ENCODE measurements at places on chromosomes 2 and 18.

GRCh38 chr18:12030670-12031069 is 49.4 kb downstream of the IMPA2 start:
- no peak for DNase-seq

DNA sequence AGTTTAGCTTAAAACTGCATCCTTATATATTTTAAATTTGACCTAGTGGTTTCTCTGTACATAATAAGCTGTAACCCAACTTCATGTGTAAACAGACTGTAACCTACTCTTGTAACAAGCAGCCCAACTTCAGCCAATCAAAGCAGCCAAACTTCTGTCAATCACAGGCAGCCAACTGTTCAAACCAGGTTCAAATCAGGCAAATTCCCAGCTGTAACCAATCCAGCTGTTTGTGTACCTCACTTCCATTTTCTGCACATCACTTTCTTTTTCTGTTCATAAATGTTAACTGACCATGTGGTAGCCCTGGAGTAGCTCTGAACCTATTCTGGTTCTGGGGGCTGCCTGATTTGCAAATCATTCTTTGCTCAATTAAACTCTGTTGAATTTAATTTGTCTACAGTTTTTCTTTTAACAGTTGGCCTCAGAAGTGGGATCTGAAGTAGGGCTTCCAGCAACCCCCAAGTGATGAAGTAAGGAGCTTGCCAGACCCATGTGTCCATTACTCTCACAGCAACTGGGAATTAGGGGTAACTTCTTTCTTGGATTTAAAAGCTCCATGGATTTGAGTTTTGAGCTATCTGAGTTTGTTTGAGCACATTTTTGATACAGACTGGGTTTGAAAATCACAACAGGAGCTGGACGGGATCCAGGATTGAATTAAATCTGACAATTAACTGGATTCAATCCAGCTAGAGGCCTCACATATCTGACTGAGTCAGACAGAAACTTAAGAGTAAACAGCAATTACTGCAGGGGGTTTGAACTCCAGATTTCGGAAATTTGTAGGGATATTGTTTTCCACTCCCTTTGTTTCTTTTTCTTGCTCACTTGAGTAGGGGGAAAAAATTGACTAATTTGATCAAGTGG is 1569.7 kb upstream of the SLC39A10 start:
- no peak for DNase-seq

DNA sequence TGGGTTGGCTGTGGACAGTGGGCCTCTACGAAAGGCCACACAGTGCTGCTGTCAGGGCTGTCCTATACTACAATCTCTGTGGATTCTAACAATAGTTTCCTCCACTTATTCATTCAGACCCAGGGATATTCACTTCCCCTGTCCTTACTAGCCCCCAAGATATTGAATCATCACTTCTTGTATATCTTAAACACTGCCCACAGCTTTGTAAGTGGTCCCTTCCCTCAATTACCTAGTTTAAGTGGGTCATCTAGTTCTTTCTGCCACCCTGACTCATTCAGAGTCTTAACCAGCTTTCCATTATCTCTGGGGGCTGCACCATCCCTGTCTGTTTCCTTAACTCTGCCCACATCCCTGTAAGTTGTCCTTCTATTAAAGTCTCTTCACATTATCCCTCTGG is 69.2 kb downstream of the CD28 start:
- DNase-seq = no peak

DNA sequence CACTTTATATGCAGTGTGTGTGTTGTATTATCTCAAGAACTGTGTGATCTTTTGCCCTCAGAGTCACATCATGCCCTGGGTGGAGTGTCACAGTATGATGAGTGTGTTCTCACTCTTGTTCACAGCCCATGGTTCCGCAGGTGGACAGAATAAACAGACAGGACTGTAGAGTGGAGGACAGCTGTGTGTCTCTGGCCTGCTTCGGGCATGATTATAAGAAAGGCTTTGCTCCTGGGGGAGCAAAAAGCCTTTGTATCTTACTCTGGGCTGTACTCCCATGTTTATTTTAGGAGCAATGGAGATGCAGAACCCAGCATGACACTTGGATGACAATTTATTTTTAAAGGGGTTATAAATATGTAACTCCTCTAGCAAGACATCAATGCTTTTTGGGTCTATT is 371.7 kb upstream of the MEX3C start:
- DNase-seq = no peak

DNA sequence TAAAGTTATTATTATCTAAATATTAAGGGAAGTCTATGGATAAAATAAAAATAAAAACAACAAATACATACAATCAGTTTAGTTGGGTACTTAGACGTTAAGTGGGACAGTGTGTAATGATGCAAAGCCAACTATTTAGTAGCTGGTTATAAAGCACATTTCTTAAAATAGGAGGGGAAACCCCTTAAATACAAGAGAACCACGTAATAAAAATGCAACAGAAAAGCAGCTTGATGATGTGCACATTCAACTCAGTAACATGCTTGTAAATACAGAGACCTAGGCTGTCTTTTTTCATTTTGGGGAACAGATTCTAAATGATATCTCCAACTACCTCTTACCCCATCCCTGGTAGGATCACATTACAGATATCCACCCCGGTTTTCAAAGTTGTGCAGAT is 134.3 kb upstream of the AQP4 start:
- no peak for DNase-seq

GRCh38 chr2:86281066-86281700 is 56.2 kb downstream of the REEP1 start:
- no peak for DNase-seq

DNA sequence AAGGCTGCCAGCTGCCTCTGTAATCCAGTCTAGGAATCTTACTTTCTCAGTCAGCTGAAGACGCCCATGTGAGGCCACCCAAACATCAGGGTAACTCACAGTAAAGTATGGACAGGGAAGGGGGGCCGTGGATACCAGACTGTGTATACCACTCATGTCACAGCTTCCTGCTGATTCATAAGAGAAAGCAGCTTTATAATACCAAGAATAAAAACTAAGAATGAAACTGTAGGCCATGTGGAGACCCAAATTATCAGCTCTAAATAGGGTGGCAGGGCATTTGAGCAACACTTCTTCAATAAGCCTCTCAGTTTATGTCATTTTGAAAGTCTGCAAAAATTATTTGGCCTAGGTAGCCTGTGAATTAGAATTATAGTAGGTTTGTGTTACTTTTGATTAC is 115.0 kb upstream of the CDCA7 start:
- DNase-seq = no peak

- DNase-seq = no peak
Observed at GRCh38 chr2:118061135-118061955, 26.9 kb upstream of the INSIG2 start.

- no peak for DNase-seq
Observed at GRCh38 chr18:33839452-33840211, 261.6 kb downstream of the ASXL3 start.

- DNase-seq = no peak
Observed at GRCh38 chr18:56124186-56124585, 514.2 kb downstream of the TXNL1 start.

GRCh38 chr2:18600255-18600613 is 10.9 kb upstream of the NT5C1B start:
- DNase-seq = no peak

- DNase-seq = no peak
Observed at GRCh38 chr18:47425365-47425764, 173.9 kb upstream of the SKOR2 start.

GRCh38 chr2:37648331-37649011 is 23.0 kb downstream of the CDC42EP3 start:
- DNase-seq = no peak

DNA sequence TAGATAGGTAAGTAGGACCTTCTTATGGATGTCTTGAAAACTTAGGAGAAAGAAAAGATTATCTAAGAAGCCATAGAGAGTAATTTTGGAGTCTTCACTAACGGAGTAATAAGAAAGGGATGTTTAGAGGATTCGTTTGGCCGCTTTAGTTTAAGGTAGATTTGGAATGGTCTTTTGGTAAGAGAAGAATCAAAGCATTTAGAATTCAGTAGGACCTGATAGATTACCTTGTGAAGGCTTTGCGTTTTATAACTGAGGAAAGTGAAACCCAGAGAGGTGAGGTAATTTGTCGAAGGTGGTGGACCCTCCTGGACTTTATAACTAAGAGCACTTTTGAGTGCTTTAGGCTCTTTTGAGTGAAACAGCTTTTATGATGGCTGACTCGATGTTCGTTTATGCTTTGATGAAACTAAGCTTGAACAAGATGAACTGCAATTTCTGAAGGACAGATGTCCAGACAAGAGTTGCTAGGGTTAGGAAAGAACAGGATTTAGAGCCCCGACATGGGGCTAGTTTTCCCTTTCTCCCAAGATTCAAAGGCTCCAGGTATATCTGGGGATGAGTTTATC is 1.3 kb downstream of the MYL12B start:
- no peak for DNase-seq

GRCh38 chr2:75516378-75517360 is 44.1 kb downstream of the EVA1A start:
- no peak for DNase-seq

- DNase-seq = no peak
Observed at GRCh38 chr2:235049719-235050118, 97.9 kb downstream of the SH3BP4 start.

DNA sequence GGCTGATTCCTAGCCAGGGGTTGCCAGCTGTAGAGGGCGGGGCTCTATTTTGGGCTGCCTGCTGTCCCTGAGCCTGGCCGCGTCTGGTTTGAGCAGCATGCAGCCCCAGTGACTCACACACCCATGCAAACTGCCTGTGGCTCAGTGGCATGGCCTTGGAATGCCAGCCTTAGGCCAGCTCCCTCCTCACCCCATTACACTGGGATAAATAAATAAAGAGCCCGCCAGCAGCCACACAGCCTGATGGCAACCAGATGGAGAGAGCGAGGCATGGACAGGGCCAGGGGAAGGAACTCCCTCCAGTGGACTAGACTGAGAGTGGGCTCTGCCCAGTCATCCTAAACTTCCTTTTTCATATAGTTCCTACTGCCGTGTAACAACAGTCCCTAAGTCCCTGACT is 18.3 kb downstream of the NHEJ1 start:
- no peak for DNase-seq

GRCh38 chr18:52370841-52371240 is 30.8 kb downstream of the DCC start:
- no peak for DNase-seq

GRCh38 chr2:65314801-65315441 is 87.3 kb downstream of the ACTR2 start:
- DNase-seq = no peak

- no peak for DNase-seq
Observed at GRCh38 chr2:225100269-225100668, 58.0 kb upstream of the DOCK10 start.

DNA sequence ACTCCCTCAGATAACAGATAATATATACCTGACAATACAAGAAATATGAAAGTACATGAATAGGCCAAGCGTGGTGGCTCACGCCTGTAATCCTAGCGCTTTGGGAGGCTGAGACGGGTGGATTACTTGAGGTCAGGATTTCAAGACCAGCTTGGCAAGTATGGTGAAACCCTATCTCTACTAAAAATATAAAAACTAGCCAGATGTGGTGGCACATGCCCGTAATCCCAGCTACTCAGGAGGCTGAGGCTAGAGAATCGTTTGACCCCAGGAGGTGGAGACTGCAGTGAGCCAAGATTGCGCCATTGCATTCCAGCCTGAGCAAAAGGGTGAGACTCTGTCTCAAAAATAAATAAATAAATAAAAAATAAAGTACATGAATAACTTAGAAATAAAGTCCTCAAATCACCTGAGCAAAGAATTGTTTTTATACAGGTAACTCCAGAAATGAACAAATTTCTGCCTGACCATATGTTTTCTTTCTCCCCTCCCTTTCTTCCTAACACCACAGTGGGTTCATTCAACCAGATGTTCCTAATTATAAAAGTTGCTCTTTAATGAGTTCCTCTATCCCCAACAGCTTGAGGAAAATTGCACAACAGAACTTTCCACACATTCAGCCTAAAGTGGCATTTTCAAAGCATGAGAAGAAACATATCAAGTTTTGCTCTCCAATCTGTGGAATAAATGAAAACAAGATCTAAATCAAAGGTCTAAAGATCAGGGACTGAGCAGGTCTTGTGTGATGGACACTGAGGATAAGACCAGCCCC is 33.6 kb upstream of the AP1S3 start:
- no peak for DNase-seq

DNA sequence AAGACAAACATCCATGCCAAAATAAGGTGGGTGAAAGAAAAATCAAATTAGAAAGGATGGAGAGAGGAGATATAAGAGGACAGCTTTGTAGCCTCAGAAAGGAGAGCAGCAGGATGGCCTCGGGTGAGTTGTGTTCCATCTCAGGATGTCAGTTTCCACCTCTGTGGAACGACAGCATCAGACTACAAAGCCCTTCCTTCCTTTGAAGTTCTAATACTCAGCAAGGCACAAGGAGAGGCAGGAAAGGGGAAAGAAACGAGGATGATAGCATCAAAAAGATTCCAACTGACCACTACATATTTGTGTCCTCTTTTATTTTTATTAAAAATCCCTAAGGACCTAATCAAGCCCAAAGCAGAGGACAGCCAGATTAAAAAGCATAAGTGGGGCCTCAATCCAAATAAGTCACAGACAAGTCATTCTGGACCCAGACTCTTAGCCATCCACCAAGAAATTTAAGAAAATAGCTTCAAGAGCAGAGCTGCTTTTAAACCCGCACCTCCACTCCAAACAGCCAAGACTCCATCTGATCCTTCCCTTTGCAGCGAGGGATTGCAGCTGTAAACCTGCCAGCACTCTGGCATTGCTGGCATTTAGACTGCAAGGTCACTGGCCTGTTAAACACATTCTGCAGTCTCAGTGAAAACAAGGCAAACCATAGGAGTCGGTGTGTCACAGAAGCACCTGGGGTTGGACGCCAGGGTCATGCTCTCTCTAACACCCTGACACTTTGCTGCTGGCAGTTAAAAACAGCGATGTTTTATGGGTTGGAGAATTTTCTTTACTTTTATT is 314.5 kb upstream of the CHAC2 start:
- DNase-seq = peak; percentile 18

GRCh38 chr2:113892004-113892710 is 2.3 kb downstream of the ACTR3 start:
- no peak for DNase-seq

GRCh38 chr2:67412424-67412823 is 15.3 kb downstream of the ETAA1 start:
- no peak for DNase-seq

DNA sequence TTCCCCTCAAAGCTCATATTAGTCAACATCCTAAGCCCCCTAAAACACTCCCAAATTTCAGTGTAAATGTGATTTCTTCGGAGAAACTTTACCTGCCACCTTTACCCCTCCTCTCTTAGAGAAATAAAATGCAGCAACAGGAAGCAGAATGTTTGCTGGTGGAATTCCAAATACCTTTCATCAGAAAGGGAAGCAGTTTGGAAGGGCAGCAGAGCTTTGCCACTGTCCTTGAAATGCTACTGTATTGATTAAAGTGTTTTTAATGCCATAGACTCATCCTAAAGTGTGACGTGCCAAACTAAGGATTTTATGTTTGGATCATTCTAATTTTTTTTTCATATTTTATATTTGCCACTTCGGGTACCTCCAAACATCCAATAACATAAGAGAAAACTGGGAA is 480.1 kb downstream of the NRXN1 start:
- no peak for DNase-seq

Data from DMS79 treated with DMSO at 0.1 percent for 48 hours (cell line).